ENCODE measurements at places on chromosomes 2 and 18.

DNA sequence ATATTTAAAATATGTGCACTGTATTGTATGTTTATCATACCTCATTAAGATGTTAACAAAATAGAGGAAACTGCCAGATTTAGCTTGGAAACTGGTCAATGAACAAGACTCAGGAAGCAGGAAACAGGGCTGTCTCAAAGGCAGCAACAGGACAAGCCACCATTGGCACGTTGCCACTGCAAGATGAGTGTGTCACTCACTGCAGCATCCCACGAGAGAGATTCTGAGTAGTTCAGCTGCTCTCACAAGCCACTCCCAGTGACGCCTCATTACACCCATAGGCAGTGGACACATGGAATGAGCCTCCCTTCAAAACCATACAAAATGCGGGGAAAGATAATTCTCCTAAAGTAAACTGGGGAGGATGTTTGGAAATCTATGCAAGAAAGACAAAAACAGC is 181.9 kb upstream of the DLGAP1 start:
- no peak for DNase-seq

- DNase-seq, result no peak
Observed at GRCh38 chr18:12773369-12773768, 70.5 kb downstream of the PSMG2 start.

GRCh38 chr2:16391986-16392385 is 273.6 kb downstream of the CYRIA start:
- no peak for DNase-seq

DNA sequence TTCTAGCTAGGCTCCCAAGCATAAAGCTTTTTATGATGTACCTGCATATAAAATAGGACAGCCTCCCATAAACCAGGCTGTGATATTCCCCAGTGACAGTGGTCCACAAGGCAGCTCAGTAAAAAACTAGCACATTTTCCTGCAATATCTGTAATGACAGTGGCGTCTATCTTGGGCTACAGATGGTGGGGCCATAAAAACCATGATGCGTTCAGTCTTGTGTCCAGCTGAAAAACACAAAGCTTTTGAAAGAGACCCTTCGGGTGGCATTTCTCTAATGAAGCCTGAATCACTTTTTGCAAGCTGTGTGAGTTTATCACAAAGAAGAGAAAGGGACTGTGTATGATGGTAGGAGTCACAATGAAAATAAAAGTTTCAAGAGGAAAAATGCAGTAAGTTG is 183.5 kb downstream of the DSC3 start:
- no peak for DNase-seq

DNA sequence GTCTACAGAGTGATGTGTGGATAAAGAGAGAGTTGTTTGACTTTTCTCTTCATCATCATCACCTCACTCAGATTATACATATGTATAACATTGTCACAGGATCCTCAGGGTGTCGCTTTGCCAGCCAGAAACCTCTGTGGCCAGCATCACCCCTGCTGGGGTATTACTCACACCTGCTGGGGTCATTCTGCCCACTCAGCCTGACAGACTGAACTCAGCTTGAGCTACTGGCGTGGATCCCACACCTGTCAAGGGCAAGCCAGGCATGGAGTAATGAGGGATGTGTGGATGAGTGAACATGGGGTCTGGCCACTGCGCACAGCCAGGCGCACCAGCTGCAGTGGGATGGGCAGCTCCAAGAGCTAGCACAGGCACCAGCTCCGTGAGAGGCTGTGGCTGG is 870.6 kb downstream of the CBLN2 start:
- DNase-seq, result no peak

DNA sequence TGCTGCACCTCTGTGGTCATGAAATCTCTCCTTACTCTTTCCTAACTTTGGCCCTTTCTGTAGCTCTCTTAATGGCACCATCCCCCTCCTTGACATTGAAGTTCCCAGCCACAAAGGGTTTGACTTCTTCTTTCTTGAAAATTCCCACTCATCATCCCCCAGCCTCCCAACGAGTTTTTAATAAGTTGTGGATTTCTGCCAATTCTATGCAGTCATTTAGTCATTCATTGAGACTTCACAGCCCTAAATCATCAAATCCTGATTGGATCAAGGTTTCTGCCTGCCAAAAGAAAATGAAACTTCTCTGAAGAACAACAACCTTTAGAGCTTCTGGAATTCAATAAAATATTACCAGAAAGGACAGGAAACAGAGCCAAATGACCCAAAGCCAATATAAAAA is 354.3 kb downstream of the CLIP4 start:
- no peak for DNase-seq

DNA sequence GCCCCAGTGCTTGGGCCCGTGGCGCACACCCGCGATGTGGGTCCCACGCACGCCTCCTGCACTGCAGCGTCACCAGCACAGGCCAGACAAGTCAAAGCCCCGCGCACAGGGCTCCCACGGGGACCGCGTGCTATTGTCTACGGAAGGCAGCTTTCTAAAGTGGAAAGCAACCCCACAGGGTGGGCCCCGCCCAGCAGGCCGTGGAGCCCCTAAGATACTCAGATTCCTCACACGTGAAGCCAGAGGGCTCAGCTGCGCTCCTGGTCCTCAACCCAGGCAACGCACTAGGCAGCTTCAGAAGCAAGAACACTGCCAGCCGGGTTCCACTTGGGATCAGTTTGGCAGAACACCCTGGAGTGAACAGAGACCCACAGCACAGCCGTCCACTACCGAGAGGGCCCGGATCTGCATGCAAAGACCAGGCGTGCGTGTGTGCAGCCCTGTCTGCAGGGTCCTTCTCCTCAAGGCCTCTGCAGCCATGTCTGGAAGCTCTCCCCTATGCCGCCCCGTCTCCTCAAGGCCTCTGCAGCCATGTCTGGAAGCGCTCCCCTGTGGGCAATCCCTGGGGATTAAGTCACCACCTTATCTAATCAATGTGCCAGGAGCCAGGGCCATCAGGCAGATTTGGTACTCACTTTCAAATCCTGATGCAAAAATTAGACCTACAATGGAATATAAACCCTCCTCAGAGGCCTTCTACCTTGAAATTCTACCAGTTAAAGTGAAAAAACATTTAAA is 231.3 kb downstream of the HDAC4 start:
- DNase-seq, result no peak

DNA sequence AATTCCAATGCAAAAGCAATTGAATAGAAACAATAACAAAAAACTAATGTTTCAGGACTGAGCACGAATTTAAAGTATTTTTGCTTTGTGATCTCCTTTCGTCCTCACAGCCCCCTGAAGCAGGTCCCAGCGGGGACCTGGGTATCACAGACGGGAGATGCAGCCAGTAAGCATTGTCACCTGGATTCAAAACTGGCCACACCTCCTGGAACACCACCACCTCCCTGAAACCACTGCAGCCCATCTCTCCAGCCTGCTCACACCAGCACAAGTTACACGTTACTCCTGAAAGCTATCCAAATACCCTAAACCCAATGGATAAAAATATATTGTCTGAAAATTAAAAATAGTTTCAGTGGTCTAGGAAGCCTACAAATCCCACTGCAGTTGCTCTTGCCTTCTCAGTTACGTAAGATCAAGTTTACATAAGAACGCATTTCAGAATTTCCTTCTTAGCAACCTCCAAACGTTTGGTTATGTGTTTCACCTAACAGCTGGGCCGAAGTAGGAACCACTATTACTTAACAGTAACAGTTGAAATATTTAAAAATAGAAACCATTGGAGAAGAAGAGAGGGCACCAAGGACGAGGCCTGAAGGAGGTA is 178.0 kb downstream of the HDAC4 start:
- DNase-seq, result no peak

- DNase-seq, result no peak
Observed at GRCh38 chr2:47160660-47161059, 5.6 kb upstream of the STPG4 start.

DNA sequence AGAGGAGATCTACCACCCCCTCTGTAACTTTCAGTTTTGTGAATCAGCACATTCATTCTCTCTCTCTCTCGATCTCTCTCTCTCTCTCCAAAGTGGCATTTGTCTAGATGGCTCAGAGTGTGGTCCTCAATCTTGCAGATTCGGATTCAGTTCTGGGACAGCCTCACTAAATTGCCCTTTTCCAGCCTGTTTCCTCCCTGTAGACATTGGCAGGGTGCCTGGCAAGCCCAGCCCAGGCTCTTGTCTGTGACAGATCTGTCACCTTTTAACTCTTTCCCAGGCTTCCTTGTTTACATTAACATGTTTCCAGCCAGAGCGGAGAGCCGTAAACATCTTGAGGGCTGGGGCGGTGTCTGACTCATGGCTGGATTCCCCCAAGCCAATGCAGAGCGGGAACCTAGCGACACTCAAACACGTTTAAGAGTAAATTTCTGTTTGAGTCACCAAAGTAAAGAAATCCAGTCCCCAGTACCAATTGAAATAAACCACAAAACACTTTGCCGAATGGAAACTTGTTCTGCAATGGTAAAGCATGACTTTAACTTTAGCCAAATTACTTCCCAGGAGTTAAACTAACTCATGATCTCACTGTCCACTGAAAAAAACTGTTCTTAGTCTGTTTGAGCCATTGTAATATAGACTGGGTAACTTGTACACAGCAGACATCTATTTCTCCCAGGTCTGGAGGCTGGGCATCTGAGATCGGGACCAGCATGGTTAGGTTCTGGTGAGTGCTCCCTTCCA is 6.6 kb upstream of the CYP27C1 start:
- no peak for DNase-seq

DNA sequence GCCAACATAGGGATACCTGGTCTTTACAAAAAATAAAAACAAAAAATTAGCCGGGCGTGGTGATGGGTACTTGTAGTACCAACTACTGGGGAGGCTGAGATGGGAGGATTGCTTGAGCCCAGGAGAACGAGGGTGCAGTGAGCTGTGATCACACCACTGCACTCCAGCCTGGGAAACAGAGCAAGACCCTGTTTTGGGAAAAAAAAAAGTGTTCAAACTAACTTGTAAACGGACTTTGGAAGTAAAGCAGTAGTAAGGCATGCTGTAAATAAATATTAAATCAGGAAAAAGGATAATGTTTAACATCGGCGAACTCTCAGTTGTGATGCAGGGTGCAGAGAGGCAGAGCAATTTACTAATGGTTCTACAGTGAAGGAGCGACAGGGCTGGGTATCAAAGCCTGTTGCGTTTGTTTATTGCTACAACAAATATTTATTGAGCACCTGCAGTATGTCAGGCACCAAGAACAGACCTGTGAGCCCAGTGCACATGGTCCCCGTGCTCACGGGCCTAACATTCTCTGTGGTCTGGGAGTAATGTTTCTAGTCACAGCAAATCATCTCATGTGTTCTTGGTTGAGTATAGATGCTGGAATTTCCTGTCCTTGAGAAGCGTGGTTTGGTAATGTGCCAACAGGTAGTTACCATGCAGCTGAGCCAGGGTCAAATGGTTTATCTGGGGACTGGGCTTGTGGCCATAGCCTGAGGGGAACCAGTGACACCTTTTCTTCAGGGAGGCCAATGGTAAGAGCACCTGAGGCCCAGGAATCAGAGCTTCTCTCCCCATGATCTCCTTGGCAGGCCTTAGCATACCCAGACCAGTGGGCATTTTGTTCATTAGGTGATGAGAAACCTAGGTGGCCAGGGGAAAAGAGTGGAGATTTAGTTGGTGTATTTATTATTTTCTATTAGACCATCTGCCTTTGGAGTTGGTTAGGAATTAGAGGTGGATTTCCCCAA is 27.9 kb upstream of the GREB1 start:
- no peak for DNase-seq

DNA sequence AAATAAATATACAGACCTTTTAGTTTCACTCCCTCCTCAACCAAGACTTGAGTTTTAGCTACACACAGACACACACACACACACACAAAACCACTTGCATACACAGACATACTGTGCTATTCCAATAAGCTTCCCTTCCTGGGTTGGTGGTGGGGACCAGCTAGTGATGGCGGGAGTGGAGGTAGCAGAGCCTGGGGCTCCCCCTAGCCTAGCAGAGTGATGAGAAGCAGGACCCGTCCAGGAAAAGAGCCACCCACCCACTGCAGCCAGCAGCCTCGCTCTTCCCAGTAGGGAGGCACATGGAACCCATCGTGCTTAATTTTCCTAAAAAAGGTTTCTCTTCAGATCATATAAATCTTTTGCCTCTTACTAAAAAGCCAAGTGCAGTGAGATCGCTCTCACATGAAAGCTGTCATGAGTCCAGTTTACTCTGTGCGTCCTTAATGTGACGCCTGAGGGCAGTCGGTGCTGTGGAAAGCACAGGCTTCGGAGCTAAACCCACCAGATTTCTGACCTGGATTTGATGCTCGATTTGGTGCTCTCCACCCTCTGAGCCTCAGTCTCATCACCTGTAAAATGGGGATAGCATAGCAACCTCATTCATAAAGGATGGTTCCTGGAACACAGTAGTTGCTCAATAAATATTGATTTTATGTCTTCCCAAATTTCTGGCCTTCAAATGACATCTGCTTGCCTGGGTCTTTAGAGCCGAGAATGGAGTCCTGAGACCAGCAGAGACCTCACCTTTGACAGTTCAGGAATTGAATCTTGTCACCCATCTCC is 60.1 kb upstream of the YWHAQ start:
- DNase-seq, result no peak

DNA sequence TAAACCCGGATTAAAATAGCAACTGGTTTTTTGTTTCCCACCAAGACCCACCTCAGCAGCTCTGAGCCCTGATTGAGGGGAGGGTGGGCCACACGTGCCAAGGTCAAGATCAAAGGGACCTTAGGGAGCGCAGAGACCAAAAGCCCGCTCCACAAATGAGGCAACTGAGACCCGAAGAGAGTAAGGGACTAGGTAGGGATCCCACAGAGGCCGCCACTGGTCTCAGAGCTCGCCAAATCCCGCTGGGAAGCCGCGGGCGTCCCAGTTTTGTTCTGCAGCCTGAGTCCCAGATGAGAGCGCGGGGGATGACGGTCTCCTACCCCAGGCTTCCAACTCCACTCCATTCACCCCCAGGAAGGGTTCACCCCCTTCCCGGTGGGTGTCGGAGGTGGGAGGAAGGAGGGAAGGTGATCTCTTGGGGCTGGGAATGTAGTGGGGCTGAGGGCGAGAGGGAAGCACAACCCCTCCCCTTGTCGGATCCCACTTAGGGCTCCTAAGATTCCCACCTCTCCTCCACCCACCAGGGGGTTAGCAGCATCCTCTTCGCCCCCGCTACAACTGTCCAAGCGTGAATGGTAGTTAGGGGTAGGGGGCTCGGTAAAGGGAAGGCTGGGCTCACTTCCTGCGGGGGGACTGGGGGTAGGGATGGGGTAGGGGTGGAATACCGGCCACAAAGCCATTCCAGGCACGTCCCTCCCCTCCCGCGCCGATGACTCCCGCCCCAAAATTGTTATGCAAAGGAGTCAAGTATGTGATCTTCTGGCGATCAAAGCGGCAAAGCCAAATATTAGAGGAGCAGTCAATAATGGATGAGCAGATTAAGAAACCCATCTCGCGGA is 7.3 kb upstream of the EN1 start:
- no peak for DNase-seq

- DNase-seq, result no peak
Observed at GRCh38 chr2:241540401-241540770, 18.2 kb upstream of the BOK start.

- no peak for DNase-seq
Observed at GRCh38 chr2:72934683-72935610, 17.6 kb downstream of the EMX1 start.

Measured in activated CD4-positive, CD25-positive, alpha-beta regulatory T cell treated with anti-CD3 and anti-CD28 coated beads, Interleukin-2, amount 50 U/mL, for 16 hours (primary cell).